ENCODE measurements at places on chromosomes 1 and 21.

- peak; percentile 96 for DNase-seq
Measured at GRCh38 chr1:212414328-212415106, at the start of gene PACC1. Gene PACC1, minus strand, starts transcription at chr1:212414886. Its CDS starts 129 bp downstream, at chr1:212414757.

- no peak for DNase-seq
Measured at GRCh38 chr1:116311756-116312680, 61.0 kb upstream of the ATP1A1 start.

GRCh38 chr21:41373253-41373652 lies 11.4 kb downstream of the MX2 start:
- no peak for DNase-seq

- no peak for DNase-seq
Measured at GRCh38 chr1:193368302-193368701, 181.9 kb upstream of the B3GALT2 start.

DNA sequence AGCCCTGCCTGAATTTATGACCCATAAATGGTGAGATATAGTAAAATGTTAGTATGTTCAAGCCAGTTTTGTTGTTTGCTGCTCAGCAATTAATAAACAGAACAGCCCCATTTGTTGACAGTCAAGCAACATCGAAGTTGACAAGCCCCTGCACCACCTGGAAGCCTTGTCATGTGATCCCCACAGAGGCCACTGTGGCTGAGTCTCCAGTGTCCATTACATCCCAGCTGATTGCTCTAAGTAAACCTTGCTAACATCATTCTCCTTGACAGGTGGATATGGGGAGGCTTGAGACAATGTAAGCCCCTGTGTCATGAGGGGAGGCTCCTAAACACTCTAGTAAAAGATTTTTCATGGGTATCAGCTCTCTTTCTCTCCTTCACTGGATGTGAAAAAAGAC lies 17.5 kb upstream of the TACSTD2 start:
- no peak for DNase-seq

DNA sequence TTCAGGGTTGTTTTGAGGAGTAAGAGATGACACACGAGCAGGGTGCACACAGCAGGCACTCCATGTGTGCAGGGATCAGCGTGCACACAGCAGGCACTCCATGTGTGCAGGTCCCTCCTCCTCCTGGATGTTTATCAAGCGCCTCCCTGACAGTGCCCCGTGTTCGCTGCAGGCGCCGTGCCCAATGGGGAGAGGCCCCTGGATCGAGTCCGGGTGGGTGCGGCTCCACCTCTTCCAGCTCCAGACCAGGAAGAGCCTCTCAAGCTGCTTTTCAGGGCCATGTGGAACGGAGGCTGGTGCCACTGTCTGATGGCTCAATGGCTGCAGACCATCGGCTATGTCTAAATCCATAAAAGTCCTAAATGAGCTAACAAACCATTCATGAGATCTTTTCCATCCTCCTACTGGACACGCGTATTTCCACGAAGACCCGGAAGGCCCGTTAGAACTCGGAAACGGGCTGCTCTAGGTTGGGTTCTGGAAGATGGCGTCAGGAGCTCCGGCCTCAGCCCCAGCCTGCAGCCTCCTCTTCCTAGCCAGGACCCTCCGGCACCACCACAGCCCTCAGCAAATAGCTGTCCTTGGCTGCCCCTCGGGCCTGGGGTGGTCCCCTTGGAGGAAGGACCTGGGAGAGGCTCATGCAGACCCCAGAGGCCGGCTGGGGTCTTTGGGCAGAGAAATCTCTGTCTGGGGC lies 36.0 kb downstream of the RRP1 start:
- no peak for DNase-seq

DNA sequence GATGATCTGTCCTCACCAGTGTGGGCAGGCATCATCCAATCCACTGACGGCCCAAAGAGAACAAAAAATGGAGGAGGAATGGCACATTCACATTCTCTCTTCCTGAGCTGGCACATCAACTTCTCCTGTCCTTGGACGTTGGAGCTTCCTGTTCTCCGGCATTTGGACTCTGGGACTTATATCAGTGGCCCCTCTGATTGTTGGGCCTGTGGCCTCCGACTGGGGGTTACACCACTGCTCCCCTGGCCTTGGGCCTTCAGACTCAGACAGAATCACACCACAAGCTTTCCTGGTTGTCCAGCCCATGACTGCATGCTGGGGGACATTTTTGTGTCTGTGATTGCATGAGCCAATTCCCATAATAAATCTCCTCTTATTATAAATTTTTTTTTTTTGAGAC lies 20.1 kb downstream of the IFNLR1 start:
- no peak for DNase-seq

- DNase-seq = no peak
Measured at GRCh38 chr1:147111381-147112130, 60.7 kb downstream of the PRKAB2 start.

DNA sequence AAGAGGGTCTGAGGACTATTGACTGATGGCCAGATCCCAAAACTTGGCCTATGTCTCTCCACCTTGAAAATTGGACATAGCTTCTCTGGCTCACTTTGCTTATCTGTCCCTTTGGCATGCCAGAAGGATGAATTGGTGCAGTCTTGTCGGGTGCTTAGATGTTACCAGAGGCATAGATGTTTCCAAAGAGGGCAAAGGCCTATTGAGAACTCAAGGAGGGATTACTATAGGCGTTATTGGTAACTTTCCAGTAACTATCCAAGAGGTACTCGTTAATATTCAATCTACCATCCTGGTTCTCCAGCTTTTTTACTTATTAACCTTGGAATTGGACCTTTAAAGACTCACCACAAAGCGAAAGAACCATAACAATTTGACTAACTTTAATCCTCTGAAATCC lies 368.3 kb upstream of the ESRRG start:
- no peak for DNase-seq

DNA sequence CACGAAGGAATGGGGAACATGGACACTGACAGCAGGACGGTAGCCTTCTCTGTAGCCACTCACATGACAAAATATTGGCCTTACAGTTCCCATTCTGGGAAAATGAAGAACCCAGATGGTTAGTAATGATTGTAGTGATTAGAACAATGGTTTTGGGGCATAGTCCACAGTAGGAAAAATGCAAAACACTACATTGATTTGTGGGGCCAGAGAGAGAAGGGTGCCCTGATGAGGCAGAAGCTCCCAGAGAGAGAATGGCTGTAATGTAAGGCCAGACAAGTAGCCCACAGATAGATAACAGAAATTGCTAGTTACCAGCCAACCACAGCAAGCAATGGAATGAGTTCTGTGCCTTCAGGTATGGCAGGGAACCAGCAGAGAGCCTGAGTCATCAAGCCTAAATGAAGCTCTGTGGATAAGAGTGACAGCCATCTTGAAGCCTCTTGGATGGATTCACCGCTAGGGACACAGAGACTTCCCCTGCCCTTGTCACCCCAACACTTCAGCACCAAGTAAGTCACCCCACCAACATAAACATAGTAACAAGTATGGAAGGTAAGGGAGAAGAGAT lies 206.1 kb downstream of the BACH1 start:
- no peak for DNase-seq

GRCh38 chr1:215612391-215612790 lies 45.3 kb downstream of the KCTD3 start:
- no peak for DNase-seq

- DNase-seq = no peak
Measured at GRCh38 chr1:156627313-156627880, 8.2 kb downstream of the HAPLN2 start.

GRCh38 chr1:83573776-83574175 lies 425.2 kb downstream of the TTLL7 start:
- DNase-seq = no peak

GRCh38 chr1:41851589-41851988 lies 67.1 kb downstream of the HIVEP3 start:
- peak; percentile 57 for DNase-seq

GRCh38 chr1:9181990-9182783 lies 52.4 kb upstream of the H6PD start:
- DNase-seq = no peak

DNA sequence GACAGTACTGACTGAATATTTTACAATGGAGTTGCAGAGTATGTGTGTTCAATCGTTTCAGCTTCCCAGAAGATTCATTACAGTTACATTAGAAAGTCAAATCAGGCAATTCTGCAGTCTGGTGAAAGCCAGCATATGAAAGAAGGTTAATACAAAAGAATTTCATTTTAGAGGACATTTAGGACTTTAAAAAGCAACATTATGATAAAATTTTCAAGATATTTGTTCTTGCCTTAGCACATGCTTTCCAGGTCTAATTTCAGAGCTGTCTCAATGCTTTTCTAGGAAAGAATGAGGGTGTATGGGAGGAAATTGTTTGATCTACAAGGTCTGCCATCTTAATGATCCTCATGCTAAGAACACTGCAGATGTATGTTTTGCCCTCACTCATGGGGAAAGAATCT lies 63.2 kb downstream of the RERE start:
- no peak for DNase-seq

All from H54 (cell line).